NCI-H1105 treated with DMSO at 0.1 percent for 48 hours (cell line): ENCODE measurements at places on chromosomes 7 and 10.

DNA sequence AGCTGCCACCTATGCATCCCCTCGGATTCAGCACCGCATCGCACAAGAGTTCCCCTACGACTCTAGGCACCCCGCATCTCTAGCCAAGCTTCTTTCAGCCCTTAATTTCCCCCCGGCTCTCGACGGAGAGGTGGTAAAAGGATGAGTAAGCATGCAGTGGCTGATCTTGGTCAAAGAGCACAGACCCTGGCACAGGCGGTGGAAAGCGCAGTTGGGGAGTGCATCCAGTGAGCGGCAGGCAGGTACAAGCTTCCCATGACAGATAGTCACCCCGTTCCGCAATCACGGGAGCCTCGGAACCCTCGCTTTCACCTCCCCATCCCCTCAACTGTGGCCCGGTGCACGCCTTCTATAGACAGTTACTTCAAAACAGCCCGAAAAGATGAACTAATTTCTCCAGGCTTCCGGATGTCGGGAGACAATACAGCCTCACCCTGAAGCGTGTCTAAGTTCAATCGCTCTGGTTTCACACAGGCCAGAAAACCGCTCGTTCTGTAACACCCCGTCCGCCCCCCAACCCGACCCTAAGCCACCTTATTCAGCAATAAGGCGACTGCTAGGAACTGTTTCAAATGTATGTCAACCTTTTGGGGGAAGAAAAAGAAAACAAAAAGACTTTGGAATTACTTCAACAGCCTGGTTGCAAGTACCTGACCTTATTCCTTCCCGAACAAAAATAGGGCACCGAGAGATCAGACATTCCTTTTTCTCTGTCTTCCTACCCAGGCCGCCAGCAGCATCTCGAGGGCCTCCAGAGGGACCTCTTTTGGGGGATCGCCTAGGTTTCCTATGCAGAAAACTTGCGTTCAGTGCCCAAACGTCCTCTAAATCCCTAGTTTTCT lies 1.4 kb downstream of the RHEB start:
- DNase-seq, result no peak

DNA sequence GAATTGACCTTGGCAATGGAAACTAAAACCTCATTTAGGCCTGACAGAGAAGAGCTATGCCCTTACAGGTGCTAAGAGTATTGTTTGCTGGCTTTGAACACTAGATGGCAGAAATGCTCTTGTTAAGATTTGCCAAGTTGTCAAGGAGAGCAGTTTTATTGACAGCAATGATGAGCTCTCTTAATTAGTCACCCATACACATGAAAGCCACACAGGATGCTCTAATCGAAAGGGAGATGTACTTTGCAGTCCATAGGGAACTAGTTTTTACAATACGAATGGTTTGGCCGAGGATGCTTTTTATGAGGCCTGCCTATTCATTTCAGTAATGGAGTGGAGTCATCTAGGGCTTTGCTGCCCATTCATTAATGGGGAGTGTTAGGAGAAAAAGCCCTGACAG lies 45.4 kb upstream of the MBL2 start:
- peak; percentile 10 for DNase-seq

- DNase-seq, result no peak
Observed at GRCh38 chr7:36228039-36228438, 75.0 kb downstream of the EEPD1 start.

GRCh38 chr7:140214075-140214684 lies 37.4 kb upstream of the KDM7A start:
- peak; percentile 22 for DNase-seq

DNA sequence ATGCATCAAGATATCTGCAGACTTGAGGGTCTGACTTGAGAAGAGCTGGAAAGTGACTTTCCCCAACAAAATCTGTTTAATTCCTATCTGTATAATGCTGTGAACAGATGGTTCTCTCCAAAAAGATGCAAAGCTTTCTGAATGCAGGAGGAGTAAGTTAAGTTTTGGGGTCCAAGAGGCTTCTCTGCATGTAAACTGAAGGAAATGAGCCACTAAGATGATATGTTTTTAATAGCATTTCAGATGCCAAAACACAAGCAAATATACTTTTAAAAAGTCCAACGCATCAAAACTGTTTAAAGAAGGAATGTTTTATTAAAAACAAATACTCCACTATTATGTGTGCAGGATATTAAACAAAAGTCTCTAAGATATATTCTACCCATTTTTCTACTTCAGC lies 137.0 kb downstream of the STRA8 start:
- DNase-seq, result no peak
